ENCODE measurements at places on chromosomes 16 and 17. TPM values are rescaled to one million over a fixed set of nuclear protein-coding genes. Genes with fewer than 3 reads are reported as not detected.

OR3A3 gene
- not detected for total RNA-seq

- DNase-seq, result no peak
Measured at GRCh38 chr17:60601447-60602384, 1.7 kb downstream of the PPM1D start.

GRCh38 chr17:38336838-38337237 is 6.9 kb downstream of the GPR179 start:
- no peak for DNase-seq

- no peak for DNase-seq
Measured at GRCh38 chr17:72142614-72143013, 21.8 kb downstream of the SOX9 start.

DNA sequence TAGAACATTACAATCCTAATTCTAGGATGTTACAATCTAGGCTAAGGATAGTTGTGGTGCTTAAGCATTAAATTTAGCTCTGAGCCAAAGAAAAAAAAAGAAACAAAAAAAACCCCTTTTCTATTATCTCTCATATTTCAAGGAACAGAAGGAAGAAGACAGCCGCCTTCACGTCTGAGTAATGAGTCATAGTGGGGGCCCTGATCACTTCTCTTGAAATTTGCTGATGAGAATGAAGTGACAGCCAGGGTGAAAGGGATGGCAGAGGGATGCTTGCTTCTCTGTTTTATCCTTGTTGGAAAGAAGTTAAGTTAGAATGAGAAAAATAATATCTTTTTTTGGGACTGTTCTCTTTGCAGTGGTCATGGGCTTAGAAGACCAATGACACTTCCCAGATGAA is 82.6 kb upstream of the MPHOSPH6 start:
- DNase-seq, result no peak

NHLRC4 gene
- 0.52 TPM for total RNA-seq

DNA sequence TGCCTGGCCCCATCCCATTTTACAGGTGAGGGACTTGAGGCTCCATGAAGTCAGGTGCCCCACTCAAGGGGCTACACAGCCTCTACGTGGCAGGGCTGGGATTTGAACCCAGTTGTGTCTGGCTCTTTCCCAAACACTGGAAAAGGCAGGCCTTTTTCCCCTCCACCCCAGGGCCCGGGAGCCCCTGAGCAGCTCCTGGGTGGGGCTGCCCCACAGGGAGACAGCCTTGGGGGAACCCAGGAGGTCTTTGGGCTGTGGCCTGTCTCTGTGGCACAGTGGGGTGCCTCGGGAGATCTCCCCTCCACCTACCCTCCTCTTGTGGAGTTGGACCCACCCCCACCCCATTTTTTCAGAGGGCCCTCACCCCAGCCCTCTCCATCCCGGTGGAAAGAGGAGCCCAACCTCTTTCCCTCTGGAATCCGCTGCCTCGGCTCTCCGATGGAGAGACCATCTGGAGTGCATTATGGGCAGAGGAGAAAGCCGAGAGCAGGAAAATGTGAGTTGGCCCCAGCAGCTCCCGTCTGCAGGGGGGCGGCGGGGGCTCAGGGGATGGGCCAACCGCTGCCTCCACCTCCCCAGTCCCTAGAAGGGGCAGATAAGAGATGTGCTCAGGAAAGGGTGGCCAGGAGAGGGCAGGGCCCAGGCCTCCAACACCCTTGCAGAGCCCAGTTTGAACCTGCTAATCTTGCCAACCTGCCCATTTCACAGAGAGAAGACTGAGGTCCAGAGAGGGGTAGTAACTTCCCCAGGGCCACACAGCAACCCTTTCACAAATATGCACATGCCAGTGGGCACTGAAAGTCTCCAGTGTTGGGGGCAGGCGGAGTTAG is 15.4 kb upstream of the TMEM92 start:
- DNase-seq, result no peak

OMG gene
- total RNA-seq, result not detected

DNA sequence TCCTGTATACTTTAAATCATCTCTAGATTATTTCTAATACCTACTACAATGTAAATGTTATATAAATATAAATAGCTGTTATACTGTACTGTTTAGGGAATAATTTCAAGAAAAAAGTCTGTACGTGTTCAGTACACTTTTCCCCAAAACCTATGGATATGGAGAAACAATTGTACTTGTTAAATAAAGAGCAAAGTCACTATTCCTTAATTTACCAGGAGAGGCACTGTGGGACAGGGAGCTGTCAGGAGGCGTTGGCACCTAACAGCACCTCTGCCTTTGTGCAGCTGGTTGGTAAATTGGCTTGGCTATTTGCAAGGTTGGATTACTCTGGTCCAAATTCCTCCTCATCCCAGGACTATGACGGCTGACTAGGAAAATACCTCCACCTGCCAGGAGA is 28.0 kb downstream of the CRHR1 start:
- DNase-seq, result no peak

DNA sequence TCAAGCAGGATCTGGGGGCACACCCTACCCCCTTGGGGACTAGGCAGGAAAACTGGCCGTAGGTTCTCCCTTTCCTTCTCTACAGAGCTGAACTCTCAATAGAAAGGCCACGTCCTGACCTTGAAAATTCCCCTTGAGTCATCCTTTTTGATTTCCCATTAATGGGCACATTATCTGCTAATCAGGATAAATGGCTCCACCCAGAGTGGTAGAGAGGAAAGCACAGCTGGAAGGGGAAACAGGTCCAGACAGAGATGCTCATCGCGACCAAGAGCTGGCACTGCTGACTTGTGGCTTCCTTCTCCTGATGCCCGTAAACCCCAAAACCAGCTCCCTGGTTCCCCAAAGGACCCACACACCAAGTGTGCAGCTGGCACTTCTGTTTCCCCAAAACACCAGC is 206.5 kb upstream of the CDH5 start:
- no peak for DNase-seq

GRCh38 chr16:86611525-86611855 is 33.1 kb downstream of the FOXL1 start:
- DNase-seq, result no peak

- peak; percentile 80 for DNase-seq
Measured at GRCh38 chr16:55478827-55479429, at the start of gene MMP2. Gene MMP2 (plus strand): TSS chr16:55479198. CDS start chr16:55479480, 282 bp downstream.

GAST gene
- 119 TPM for total RNA-seq

DNA sequence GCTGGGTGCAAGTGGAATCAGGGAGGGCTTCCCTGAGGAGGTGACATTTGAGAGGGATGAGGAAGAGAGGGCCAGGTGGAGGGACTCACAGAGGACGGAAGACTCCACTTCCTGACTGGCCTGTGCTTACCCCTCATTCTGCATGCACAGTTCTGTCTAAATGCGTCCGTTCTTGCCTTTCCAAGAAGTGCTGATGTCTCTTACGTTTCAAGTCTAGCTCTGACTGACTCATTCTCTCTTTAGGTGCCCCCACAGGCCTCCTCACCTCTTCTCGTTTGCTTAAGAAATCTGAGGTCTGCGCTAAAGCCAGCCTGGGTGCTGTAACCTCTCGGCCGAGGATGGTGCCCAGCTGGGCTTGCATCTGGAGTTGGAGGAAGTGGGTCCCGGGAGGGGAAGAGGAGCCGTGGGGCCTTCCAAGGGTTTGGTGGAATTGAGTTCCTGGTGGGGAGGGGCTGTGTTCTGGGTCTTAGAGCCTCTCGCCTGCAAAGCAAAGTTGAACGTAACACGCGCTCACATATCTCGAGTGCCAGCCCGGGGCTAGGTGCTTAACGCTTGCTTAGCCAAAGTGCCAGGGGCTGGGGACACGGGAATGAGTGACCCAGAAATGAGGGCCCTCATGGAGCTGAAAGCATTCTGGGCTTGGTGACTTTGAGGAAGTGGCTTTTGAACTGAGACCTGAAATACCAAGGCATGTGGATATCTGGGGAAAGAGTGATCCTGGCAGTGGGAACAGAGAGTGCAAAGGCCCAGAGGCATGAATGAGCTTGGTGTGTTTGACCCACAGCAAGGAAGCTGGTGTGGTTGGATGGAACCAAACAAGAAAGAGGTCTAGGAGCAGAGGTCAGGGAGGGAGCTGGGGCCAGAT is 4.8 kb downstream of the IL4R start:
- DNase-seq, result no peak

NDUFAB1 gene
- total RNA-seq, result 103 TPM

DNA sequence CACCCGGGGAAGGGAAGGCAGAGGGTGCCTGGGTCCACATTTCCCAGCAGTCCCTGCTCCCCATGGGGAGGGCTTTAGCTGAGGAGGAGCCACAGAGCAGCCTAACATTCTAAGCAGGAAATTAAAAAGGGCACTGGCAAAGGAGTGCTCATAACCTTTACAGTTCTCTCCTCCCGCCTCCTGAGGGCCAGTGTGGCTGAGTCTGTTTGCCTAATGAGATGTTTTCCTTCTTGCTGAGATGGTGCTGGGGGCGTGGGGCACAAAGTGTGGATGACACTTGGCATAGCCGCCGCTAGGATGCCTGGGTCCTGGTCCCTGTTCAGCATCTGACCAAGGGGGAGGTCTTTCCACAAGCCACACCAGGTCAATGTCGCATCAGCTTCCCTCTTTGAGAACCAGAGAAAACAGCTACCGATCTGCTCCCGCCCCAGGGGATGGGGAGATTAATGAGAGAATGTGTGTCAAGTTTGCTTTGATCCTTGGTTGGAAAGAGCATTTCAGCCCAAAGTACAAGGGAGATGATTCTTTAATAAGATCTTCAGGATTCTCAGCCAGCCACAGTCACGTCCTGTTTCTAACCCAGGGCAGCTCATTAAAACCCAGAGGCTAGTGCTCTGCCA is 5.8 kb downstream of the KIF18B start:
- no peak for DNase-seq

PTX4 gene
- total RNA-seq, result not detected

Data from type B pancreatic cell (in vitro differentiated cells).